Fibroblast of the aortic adventitia (primary cell): ENCODE measurements at places on chromosomes 1 and 21. TPM values are rescaled to one million over a fixed set of nuclear protein-coding genes. Genes with fewer than 3 reads are reported as not detected.

The CD48 gene
- total RNA-seq = not detected in 2 replicates

The DAB1 gene
- total RNA-seq = 0.45 and 3.2 TPM in 2 replicates

The ELAPOR1 gene
- 0.16 and 0.45 TPM in 2 replicates for total RNA-seq

The NTNG1 gene
- 2.0 and 20.9 TPM in 2 replicates for total RNA-seq

The NCMAP gene
- not detected in 2 replicates for total RNA-seq

The S100A9 gene
- total RNA-seq = not detected in 2 replicates

The FCRL6 gene
- total RNA-seq = not detected in 2 replicates

The COL24A1 gene
- 0.27 and 0.82 TPM in 2 replicates for total RNA-seq

The OLIG1 gene
- total RNA-seq = not detected in 2 replicates

The MAEL gene
- total RNA-seq = not detected in 2 replicates

The LORICRIN gene
- not detected in 2 replicates for total RNA-seq

The OR10Z1 gene
- total RNA-seq = not detected in 2 replicates

The PTPN7 gene
- not detected in 2 replicates for total RNA-seq

The S100B gene
- 1.1 and 1.2 TPM in 2 replicates for total RNA-seq

The TNN gene
- total RNA-seq = not detected in 2 replicates
